GF-D8 (cell line): ENCODE measurements at places on chromosomes 6 and 20.

DNA sequence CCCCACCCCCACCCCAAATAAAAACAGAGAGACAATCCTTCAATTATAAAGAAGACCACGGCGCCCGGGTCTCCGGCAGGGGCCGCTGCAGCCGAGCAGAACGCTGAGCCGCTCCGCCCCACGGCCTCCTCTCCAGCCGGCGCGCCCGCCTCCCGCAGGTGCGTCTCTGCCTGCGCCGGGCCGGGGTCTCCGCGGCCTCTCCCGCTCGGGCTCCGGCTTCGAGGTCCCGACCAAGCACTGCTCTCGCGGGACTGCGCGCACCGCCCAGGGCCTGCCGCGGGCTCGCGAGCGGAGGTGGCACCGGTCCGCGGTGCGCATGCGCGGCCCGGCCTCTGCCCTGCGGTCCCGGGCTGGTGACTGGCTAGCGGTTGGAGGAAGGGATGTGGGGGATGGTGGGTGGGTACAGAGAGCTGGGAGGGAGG, 241 bp upstream of the SIRT5 start:
- DNase-seq: peak; percentile 84

DNA sequence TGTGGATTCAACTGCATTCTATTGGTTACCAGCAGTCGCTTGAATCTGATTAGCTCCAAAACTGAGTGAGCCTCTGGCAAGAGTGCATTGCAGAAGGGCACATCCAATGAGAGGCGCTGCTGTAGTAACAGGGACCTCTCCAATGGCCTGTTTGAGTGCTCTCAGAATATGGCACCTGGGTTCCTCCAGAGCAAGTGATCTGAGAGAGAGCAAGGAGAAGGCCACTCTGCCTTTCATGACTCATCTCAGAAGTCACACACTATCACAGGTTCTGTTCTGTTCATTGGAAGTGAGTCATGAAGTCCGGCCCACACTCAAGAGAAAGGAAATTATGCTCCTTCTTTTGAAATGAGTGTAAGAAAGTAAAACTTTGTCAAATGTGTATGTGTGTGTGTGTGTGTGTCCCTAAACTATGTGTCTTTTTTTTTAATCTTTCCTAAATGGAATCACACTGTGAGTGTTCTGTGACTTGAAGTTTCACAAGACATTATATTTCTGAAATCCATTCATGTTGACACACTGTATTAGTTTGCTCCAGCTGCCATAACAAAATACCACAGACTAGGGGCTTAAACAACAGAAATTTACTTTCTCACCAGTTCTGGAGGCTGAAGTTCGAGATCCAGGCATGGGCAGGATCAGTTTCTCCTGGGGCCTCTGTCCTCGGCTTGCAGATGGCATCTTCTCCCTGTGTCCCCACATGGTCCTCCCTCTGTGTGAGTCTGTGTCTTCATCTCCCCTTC, 138.3 kb upstream of the CDYL start:
- no peak for DNase-seq

GRCh38 chr20:23766531-23766930, 15.8 kb upstream of the CST1 start:
- DNase-seq: no peak

DNA sequence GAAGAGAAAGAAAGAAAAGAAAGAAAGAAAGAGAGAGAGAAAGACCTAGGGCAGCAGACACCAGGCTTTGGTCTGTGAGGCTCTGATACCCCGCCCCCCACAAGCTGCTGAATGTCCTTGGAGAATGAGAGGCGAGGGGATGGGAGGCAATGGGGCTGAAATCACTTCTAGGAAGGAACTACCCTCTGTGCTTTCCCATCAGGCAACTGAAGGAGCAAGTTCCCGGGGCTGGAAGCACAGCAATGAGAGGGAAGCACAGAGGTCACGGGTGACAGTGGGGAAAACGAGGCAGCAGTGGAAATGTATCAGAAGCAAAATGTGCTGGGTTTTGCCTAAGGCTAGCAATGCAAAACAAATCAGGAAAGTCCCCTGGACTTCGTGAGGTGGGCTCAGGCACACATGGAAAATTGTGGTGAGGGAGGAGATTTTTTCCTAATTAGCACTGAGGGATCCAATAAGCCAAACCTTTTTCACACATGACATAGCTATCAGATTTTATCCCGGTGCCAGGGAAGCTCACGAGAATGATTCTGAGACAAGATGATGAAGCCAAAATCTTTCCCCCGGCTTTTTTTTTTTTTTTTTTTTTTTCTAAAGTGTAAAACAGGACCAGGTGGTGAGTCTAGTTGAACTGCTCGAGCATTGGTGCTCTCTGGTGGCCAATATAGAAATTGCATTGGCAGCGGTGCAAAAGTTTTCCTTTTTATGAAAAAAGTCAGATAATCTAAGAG, 16.8 kb upstream of the ARFGEF2 start:
- DNase-seq: peak; percentile 61

DNA sequence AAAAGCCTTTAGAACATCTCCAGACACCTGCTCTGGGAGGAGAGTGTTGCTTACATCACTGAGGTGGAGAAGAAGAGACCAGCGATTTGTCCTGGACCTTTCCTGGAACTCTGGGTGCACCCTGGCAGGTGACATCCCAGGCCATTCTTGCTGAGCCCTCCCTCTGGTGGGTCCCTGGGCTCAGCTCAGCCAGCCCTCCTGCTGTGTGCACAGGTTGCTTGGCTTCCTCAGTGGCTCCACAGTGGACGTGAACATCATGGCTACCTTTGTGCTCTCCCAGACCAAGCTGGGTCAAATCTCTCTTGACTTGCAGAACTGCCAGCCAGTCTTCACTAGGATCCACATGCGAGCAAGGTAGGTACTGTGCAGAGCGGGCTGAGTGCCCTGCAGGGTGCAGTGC, 19.9 kb upstream of the BPIFA2 start:
- no peak for DNase-seq

DNA sequence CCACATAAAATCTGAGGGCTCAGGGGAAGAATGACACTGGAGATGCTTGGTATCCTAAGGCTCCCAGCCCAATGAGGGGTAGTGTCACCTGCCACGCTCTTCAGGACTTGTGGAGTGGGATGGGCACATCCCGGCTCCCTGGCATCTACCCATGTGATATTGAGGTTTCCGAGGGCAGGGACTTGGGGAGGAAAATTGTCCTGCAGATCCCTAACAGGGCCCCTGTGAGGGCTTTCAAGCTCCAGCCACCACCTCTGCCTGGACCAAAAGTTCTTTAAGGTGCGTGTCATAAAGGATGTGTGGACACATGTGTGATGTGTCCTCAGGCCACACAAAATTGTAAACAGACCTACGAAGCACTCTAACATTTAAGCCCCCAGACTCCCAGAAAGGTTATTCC, 2.5 kb downstream of the SCML4 start:
- DNase-seq: no peak

DNA sequence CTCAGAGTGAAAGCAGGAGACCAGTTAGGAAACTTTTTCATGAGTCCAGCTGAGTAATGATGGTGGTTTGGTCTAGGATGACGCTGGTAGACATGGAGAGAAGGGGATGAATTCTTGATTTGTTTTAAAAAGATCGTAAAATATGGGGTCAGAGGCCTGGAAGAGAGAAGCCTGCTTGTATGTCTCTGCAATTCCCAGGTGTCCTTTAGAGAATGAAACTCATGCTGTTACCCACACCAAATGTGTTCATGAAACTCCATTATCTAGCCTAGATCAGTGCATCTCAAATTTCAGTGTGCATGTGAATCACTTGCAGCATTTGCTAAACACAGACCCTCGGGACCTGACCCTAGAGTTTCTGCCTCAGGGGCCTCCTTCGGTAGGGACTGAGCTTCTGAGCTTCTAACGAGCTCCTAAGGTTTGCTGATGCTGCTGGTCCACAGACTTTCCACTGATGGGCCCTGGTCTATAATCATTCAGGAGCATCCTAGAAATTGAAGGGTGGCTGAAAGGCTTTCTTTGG, 302.0 kb upstream of the PLCB4 start:
- DNase-seq: no peak

GRCh38 chr6:19009769-19010168, 622.6 kb downstream of the RNF144B start:
- no peak for DNase-seq

GRCh38 chr20:10639737-10640556, 33.9 kb downstream of the JAG1 start:
- DNase-seq: no peak
